ENCODE measurements at places on chromosomes 1 and 21.

- no peak for DNase-seq
Observed at GRCh38 chr1:9263276-9263855, 28.8 kb downstream of the H6PD start.

DNA sequence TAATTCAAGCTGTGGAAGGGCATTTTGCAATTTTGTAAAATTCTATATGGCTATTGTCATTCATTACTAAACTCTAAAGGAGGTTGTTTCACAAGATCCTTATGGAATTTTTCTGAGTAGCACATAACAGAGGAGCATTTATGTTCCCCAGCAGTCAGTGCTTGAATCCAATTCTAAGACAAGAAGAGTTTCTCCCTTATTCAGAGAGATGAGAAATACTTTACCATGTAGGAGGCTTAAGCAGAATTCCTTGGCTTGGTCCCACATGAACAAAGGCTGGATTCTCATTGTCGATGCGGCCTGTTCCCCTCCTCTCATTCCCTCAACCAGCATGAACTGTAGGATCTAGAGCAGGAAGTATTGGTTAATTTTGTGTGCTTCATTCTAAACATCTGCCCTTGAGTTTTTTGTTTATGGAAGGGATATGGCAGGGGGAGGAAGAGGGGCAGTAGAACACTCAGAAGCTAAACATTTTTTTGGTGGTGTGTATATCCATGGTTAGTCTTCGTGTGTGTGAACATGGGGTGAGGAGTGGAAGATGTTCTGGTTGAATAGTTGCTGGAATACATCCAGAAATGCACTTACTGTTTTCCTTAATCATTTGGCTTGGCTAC lies 74.3 kb downstream of the LAMC1 start:
- no peak for DNase-seq

DNA sequence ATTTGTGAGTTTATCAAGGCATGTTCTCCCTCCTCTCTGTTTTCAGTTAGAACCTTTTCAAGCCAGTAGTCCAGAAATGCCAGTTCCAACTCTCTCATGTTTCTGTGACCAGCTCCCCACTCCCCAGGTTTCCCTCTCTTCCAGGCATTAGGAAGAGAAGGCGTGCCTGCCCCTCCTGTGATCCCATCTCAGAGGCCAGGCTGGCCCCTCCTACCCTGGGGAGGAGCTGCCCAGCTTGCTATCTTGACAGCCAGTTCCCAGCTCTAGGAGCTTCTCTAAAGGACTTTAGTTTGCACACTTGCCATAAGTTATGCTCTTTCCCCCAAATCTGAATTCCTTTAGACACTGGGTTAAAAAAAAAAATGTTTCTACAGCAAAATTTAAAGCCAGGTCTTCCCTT lies 8.9 kb downstream of the HYI start:
- DNase-seq: peak; percentile 11

DNA sequence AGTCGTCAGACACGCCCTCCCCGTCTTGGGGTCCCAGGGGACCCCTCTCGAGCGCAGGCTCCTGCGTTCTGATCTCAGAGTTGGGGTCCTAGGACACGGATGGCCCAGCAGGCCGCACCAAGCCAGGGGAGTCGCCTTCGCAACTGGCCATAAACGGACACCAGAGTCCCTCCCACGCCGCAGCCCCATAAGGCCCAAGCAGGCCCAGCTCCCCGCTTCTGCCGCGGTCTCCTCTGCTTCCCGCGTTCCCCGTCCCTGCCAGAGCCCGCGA lies 633 bp downstream of the DMRTA2 start:
- no peak for DNase-seq

GRCh38 chr1:164660775-164661174 lies 101.8 kb downstream of the PBX1 start:
- no peak for DNase-seq

GRCh38 chr21:27557356-27557755 lies 590.5 kb upstream of the ADAMTS5 start:
- DNase-seq: no peak

GRCh38 chr1:167983797-167984420 lies 47.0 kb upstream of the MPC2 start:
- DNase-seq: no peak

DNA sequence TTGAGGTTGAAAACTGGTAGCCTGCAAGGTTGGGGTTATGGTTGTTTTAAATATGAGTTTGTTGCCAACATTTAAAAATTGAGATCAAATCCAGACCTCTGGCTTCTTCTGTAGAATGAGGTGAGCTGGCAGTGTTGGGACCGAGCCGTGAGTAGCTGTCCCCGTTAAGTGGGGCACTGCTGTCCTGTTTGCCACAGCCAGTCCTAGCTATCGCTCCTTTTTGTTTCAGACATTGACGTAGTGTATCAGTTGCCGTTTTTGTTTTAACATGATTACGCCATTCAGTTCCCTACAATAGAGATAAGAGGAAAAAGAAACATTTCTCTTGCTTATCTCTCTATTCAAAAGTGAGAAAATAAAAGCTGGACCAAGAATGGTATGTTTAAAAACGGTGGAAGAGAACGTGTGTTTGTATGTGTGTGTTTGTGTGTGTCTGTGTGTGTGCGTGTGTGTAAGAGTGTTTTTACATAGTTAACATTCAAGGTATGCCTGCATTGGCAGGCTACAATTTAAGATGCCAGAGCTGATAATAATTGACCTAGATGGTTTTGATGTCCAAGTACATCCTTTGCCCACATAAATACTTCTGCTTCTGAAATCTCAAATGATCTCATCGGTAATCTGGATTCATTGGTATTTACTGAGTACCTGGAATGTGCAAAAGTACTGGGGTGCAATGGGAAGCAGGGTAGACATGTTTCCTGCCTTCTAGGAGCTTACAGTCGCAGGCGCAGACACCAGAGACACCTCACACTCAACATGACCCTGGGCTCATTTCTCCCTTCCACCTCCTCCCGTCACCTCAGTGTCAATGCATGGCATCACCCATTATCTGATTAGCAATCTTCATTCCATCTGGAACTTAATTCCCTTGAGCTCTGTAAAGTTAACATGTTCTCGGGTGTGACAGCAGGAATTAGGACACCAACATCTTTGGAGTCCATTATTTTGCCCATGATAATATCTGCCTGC lies 65.8 kb downstream of the HUNK start:
- no peak for DNase-seq

GRCh38 chr1:59994302-59995198 lies 68.0 kb upstream of the CYP2J2 start:
- no peak for DNase-seq

DNA sequence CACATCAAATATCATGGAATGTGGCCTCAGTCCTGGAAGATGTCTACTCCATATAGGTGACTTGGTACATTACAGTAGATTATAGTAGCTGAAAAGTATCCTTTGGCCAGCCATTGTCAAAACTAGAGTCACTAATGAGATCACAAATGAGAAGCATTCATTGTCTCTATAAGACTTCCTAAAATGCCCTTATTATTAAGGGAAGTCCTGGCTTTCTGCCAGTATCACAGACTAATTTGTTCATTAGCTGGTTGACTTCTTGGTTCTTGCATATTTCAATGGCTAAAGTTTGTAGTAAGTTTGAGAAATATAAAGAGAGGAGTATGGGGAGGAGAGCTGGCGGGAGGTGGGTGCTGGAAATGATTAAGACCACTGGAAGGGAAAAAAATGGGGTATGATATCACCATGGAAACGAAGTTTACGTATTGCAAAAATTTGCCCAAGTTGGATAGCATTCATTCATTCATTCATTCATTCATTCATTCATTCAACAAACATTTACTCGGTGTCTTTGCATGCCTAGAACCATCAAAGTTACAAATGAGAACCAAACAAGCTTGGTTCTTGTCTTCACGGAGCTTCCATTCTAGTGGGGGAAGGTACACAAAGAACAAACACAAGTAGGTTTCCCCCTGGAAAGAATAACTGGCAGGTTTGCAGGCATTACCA lies 11.7 kb upstream of the B3GALNT2 start:
- DNase-seq: no peak

DNA sequence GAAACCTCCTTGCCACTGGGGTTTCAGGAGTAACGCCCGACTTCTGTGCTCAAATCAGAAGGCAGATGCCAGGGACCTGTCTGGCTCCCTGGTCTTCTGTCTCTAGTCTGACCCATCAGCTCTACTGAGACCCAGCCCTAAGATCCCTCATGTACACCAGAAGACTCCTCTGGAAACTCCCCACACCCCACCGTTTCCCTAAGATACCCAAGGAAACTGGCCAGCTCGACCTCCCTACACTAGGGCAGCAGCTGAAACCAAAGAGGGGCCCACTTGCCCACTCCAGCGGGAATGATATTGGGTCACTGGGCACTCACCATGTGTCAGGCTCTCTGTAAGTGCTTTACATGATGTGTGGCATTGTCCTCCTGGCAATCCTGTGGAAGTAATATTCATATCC lies 469 bp upstream of the S100A16 start:
- no peak for DNase-seq

DNA sequence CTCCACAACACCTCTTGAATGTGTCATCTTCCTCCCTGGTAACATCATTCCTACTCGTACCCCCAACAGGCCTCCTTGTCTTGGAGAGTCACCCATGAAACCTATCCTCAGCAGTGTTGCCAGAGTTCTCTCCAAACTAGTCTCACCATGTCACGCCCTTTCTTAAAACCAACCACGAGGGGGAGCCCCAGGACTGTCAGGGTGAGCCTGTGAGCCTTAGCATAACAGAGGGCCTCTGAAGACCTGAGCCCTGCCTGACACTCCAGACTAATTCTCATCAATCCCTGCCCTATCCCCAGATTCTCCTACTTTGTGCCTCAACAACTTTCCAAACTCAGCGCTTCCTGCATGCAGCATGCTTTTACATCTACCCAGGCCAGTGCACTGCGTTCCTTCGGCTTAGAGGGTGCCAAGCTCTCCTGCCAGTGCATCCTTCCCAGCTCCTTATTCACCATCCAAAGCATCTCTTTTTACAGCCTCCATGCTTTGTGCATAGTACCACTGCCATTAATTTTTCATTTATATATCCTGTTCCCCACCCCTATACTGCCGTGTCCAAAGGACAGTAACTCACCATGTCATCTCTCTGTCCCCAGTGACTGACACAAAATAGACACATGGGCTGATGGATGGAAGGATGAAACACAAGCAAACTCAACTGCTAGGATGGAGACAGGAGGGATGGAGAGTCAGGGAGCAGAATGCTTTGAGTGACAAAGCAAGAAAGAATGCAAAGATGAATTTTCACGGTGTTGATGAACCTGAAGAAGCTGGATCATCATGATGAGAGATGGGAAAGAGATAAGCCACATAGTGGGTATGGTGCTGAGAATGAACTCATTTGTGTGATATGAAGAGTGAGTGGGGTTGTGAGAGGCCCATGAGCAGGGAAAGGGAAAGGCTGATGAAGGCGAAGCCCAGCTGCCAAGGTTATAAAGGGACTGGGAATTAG lies 34.0 kb downstream of the ZNF697 start:
- DNase-seq: peak; percentile 89

GRCh38 chr1:88175120-88175630 lies 508.9 kb upstream of the PKN2 start:
- no peak for DNase-seq

GRCh38 chr21:40766381-40766780 lies 80.6 kb downstream of the DSCAM start:
- no peak for DNase-seq

DNA sequence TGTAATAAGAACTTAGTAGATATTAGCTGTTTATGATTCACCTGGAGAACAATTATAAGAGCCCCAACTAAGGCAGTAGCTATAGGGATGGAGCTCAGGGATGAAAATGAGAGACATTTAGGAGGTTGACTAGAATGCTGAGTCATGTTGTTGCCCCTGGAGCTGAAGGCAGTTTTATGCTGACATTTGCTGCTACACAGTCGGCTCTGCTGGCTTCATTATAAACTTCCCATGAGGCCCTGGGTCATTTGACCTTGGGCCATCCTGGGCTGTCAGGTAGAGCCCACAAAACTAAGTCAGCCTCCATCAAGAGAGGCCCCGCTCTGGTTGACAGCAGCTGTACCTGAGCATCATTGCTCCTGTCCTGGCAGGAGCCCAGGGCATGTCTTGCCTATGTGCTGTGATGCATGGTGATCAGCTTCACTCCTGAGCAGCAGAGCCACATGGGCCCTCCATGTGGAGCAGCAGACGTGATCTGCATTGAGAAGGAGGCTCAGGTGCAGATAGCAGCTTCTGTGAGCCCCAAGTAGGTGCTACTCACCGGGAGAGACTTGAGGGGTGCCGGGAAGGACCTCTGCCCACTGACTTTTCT lies 112.4 kb downstream of the TBX19 start:
- no peak for DNase-seq

DNA sequence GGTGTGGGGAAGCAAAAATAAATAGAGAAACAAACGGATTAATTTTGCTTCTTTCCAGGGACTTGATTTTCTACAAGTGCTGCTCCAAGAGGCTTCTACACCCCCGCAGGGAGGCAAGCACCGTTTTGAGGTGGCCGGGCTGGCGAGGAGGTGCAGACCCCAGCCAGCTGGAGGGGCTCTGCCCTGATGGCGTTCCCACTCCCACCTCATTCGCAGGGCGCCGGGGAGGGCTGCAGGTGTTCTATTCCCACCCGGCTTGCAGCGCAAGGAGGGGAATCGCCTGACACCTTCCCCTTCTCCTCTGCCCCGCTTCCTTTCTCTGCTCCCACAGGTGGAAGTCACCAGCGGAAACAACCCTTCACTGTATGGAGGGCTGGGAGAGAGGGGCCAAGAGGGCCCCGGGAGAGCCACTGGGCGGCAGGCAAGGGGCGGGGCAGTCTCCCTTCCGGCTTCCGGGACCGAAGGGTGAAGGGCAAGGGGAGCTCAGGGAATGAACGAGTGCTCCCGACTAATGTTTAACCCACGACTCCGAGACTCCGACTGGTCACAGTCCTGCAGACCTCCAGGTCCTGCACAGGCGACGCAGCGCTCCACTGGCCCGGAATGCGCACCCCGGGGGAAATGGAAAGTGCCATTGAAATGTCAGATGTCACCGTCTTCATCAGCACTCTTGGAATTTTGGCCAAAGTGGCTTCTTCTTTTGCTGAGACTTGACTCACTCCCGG lies 29.1 kb downstream of the TEX35 start:
- no peak for DNase-seq

Data from neuronal stem cell (in vitro differentiated cells).